ENCODE measurements at places on chromosomes 13 and 19. TPM values are rescaled to one million over a fixed set of nuclear protein-coding genes. Genes with fewer than 3 reads are reported as not detected.

Gene TJP3
- total RNA-seq: 0.78 TPM

Gene PSG3
- not detected for total RNA-seq

Gene LRRC25
- total RNA-seq: 6.0 TPM

Gene COX7A1
- 50.4 TPM for total RNA-seq

Gene TUBB4A
- total RNA-seq: 1.7 TPM

Measured in gastroesophageal sphincter (tissue), 4 donors.